ENCODE measurements at places on chromosomes 13 and 19. TPM values are rescaled to one million over a fixed set of nuclear protein-coding genes. Genes with fewer than 3 reads are reported as not detected.
A peak's percentile ranks its signal among the peaks of the same experiment; 100 is the strongest.

- DNase-seq: no peak
These were observed 14.3 kb downstream of the VSTM2B start for GRCh38 chr19:29540114-29540513.

DNA sequence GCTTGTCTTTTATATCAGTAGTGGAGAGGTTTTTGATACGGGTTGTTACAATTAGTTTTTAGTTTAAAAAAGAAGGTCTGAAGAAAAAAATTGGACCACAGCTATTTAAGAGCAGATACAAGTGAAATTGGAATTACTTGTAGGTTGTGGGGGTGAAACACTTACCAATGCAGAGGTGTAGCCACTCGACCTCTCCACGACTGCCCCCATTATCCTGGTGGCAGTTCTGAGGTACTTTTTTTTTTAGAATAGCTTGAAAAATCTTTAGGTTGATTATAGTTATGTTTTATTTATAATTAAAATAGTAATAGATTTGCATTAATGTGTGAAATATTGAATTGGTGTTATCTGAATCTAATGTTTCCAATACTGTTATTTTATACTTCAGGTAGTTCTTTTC, 60.7 kb downstream of the PAN3 start:
- no peak for DNase-seq

DNA sequence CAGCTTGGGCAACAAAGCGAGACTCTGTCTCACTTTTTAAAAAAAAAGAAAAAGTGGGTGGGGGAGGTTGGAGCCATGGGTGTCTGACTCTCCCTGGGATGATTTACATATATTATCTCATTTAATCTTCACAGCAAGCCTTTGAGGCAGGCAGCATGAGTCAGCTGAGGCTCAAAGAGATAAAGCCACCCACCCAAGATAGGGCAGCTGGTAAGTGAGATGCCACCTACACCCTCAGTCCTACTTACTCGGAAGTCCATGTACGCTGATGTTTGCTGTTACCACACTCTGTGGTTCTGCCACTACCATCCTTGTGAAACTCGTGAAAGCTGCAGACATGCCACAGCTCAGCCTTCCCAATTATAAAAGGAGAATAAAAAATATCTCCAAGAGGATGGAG, 142.0 kb upstream of the TSHZ3 start:
- no peak for DNase-seq

Gene ADAMTS10
- 17.1 TPM for total RNA-seq

DNA sequence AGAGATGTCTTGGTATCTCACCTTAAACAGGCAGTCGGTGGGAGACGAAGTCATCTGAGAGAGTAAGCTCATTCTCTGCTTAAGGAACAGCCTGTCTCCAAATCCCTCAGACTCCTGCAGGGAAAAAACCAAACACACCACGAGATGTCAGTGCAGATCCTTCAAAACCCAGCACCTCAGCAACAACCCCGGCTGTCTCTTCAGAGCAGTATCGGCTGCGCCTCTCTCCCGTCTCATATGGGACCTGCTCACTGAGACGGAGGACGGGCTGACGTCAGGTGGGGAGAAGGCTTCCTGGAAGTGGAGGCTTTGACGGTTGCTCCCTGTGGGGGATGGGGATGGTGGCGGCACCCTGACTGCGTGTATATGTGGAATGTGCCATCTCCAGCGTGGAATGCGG, 43.6 kb downstream of the ANKRD27 start:
- DNase-seq: no peak

GRCh38 chr19:55247621-55248099, 11.2 kb downstream of the PPP6R1 start:
- peak; percentile 66 for DNase-seq

DNA sequence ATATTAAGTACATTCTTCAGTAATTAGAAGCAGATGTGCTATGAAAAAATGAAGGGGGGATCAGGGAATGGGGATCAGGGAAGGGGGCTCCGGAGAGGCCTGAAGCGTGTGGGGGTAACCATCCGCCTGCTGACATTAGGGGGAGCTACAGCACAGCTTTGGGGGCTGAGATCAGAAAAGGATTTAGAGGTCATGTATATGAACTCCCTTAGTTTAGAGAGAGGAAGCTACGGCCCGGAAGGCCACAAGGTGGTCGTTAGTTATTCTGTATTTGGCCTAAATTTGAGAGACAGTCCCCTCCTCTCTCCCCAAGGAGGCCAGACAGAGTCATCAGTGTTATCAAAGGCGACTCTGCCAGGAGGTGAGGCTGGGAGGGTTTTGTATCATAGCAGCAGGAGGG, 99.0 kb downstream of the TM9SF2 start:
- DNase-seq: no peak

GRCh38 chr13:27810461-27810860, 18.2 kb downstream of the GSX1 start:
- DNase-seq: no peak

Gene ZNF222
- total RNA-seq: 5.4 TPM

Gene SIGLECL1
- not detected for total RNA-seq

- no peak for DNase-seq
These were observed 145.5 kb upstream of the MAB21L1 start for GRCh38 chr13:35621989-35622388.

DNA sequence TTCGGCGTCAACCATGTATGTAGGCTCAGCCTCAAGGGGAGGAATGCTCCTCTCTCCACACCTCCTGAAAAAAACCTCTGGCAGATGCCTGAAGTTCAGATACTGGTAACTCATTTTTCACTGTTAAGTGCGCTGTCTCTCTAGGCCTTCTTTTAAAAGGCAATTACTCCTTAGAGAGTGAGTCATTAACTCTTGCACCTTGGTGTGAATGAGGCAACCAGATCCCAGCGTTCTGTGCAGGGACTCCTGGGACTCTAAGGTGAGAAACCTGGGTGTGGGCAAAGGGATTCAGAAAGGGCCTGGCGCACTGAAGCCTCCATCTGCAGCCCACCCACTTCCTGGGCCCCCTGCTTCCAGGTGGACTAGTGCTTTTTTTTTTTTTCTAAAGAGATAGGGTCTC, 71.7 kb downstream of the SIAH3 start:
- DNase-seq: no peak

DNA sequence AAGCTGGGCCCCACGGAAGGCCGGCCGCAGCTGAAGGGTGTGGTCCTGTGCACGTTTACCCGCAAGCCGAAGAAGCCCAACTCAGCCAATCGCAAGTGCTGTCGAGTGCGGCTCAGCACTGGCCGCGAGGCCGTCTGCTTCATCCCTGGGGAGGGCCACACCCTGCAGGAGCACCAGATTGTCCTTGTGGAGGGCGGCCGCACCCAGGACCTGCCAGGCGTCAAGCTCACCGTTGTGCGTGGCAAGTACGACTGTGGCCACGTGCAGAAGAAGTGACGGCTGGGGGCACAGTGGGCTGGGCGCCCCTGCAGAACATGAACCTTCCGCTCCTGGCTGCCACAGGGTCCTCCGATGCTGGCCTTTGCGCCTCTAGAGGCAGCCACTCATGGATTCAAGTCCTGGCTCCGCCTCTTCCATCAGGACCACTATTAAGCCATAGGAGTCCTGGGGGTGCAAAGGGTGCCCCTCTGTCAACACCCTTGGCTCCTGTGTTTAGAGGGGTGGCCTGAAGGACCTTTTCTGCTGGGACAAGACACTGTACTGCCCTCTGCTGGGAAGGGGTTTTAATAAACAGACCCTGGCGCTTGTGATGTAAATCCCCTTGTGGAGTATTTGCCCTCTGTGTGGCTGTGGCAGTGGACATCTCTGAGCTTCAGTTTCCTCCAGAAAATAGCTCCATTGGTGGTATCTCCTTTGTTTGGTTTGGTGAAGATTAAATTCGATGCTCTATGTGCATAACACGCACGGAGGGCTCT, 1.9 kb downstream of the MRPS12 start:
- peak; percentile 68 for DNase-seq

GRCh38 chr19:49058562-49058961, 1.0 kb upstream of the CGB7 start:
- no peak for DNase-seq

DNA sequence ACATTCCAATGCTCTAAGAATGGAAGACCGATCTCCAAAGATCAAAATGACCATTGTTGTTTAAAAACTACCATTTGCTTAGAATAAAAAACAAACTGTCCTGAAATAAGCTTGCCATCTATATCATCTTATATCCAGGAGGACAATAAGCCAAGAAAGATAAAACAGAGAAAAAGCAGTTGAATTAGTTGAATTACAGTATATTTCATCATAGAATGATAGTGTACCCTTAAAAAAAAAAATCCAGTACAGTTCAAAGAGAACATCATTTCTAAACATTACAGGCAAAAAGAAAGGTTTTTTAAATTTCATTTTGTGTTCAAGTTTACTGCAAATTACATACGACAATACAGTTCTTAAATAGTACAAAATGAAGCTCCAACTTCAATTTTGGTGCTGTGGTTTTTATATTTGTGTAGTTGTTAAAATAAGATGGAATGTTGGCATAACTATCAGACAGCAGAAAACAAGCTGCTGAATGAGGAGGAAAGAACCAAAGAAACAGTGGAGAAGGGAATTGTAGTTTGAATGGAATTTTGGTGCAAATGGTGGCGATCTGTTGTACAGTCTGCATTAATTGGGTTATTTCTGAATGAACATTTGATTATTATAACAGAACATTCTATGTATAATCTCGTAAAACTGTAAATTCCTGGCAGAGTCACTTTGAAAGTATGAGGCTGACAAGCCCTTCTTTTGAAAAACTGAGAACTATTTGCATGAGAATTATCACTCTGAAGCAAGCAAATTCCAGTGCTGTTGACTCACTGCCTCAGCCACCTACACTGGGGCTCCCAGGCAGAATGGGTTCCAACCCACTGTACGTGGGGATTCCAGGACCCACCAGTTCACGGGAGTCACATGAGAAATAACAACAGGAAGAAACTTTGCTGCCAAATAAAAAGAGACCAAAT, 37.7 kb downstream of the LHFPL6 start:
- peak; percentile 72 for DNase-seq

- DNase-seq: peak; percentile 94
These were observed at the start of gene MIDN for GRCh38 chr19:1248139-1248785. TSS of gene MIDN (plus strand) at chr19:1248583. CDS start at chr19:1250297, 1,714 bp downstream.

- no peak for DNase-seq
These were observed 333.2 kb downstream of the MYO16 start for GRCh38 chr13:108962654-108963053.

GRCh38 chr19:14971474-14971873, 8.2 kb downstream of the SLC1A6 start:
- no peak for DNase-seq

DNA sequence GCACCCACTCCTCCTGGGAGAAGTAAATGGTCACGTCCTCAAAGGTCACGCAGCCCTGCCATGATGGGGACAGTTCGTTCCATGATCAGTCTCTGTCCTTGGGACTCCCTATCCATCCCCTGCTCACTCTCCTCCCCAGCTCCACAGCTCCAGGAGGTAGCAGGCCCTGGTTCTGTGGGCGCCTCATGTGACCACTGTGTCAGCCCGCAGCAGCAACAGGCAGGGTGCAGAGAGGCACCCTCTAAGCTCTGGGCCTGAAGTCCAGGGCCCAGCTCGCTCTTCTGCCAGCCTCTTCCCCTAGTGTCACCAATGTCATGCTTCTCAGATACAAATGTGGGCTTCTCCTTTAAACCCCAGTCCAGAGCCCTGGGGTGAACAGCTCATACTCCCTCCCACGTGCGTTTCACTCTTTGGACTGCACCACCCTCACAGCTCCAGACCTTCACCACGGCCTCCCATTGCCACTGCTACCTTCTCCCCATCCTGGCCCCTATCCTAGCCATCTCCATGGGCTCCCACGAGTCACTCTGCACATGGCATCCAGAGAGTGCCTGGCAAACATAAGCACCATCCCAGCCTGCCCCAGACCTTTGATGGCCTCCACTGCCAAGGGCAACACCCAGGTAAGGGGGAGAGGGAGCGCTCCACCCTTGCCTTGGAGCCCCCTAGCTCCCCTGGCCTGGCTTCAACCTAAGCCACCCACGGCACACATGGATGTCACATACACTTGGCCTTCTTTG, 2.9 kb downstream of the ZNF792 start:
- DNase-seq: peak; percentile 13

Gene FAM83E
- total RNA-seq: 0.65 TPM

GRCh38 chr13:40315416-40316064, 350.9 kb downstream of the FOXO1 start:
- peak; percentile 90 for DNase-seq

Gene TIMM29
- total RNA-seq: 32.7 TPM

GRCh38 chr13:70613295-70613694, 505.0 kb upstream of the KLHL1 start:
- DNase-seq: no peak

- DNase-seq: no peak
These were observed 892.9 kb downstream of the OLFM4 start for GRCh38 chr13:53921473-53921872.

Gene RNF17
- total RNA-seq: 0.20 TPM

DNA sequence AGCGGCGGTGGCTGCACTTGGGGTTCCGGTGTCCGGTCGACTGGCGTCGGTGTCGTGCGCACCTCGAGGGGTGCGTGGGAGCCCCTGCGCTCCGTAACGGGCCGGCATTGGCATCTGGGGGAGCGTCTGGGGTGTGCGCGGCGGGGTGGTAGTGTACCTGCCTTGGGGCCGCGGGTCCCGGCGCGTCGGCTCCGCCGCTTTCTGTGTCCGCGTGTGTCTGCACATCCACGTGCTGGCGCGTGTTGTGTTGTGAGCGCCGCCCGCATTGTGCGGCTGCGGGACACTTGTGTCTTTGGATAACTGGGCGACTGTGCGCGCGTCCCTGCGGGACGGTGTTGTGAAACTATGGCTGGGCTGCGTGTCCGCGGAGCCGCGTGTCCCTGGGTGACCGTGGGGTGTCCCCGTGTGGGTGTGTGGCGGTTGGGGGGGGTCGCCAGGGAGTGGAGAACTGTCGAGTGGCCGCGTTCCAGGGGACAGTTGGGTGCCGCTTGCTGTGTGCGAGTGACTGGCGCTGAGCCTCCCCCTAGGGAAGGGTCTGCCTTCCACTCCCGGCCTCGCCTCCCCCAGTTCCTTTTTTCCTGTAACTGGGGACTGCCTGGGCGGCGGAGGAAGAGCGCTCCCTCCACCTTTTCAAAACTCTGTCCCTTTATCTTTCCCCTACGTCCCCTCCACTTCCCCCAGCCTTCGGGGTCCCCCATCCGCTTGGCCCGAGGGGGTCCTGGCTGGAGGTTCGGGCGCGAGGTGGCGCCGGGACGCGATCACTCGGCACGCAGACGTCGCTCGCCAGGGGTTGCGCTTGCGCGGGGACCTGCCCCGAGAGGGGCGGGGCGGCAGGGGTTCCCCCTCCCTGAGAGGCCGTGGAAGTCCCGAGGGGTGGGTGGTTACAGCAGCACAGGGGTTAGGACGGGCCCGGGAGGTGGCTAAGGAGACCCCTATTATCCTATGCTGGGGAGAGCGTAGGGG, 5.7 kb upstream of the NFIC start:
- DNase-seq: peak; percentile 53

DNA sequence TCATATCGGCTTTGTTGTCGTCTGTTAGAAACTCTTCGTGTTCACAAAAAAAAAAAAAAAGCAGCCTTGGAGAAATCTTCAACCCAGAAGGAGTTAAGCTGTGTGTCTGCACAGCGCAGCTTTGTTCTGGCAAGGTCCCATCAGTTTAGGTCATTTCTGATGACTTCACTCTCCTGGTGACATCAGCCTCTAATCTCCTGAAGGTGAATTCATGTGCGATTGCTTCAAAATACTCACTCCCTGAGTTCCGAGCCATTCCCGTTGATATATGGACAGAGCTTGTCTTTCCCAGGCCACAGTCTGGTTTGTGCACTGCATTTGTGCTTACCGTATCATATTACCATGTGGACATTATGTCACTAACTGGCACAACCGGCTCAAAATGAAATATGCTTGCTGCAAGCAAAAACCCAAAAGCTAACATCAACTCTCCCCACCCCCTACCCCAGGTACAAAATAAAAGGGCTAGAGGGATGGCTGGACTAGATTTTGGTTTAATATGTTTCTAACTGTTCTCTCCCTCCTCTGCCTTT, 342.4 kb downstream of the KCNRG start:
- no peak for DNase-seq

Gene SEMA6B
- total RNA-seq: 50.6 TPM

Gene EXOC3L2
- 0.44 TPM for total RNA-seq

GRCh38 chr19:30345686-30346085, 26.5 kb upstream of the ZNF536 start:
- no peak for DNase-seq
